ENCODE measurements at places on chromosomes 7 and 10. TPM values are rescaled to one million over a fixed set of nuclear protein-coding genes. Genes with fewer than 3 reads are reported as not detected.
A peak's percentile ranks its signal among the peaks of the same experiment; 100 is the strongest.

- DNase-seq = no peak
Observed at GRCh38 chr10:17219024-17219423, 9.0 kb upstream of the VIM start.

GRCh38 chr7:67522504-67522903 lies 525.9 kb downstream of the TYW1 start:
- no peak for DNase-seq

GRCh38 chr7:2200584-2200980 lies 32.2 kb downstream of the MAD1L1 start:
- DNase-seq = no peak

GRCh38 chr10:43383204-43383971 lies 12.0 kb downstream of the FXYD4 start:
- DNase-seq = no peak

GRCh38 chr7:37510043-37510634 lies 61.5 kb upstream of the ELMO1 start:
- DNase-seq = no peak

DNA sequence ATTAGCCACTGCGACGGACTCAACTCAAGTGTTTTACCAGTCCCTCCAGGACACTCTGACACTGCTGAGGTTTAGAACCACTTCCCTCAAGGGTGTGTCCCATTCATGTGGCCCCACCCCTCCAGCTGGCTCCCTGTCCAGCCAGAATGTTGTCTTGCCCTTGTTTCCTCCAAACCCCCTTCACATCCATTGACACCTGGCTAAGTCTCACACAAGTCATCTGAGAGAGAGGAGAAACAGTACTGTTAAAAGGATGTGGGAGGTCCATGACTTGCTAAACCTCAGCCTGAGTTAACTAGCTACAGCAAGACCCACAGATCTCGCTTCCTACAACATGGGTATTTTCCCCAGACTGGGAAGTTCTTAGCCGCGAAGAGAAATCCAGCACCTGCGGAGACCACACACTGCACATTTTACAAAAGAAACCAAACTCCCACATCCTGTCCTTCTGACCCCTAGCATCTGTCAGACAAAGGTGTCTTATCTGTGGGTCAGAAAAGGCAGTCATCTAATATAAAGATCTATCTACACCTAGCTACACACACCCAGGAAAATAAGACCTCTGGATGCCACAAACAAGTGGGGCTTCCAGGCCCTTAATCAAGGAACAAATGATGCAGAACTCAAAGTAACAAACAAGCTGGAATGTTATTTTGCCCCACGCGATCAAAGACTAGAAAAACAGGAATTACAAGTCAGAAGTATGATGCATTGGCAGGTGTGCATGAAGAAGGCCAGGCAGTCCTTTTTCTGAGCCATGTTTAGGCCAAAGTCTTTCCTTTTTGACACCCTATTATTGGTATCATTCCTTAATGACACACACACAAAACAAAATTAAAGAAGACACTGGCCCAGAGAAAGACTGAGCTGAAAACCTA lies 13.9 kb downstream of the OSBPL3 start:
- peak; percentile 23 for DNase-seq

GRCh38 chr10:51363415-51363814 lies 289.1 kb downstream of the PRKG1 start:
- no peak for DNase-seq

DNA sequence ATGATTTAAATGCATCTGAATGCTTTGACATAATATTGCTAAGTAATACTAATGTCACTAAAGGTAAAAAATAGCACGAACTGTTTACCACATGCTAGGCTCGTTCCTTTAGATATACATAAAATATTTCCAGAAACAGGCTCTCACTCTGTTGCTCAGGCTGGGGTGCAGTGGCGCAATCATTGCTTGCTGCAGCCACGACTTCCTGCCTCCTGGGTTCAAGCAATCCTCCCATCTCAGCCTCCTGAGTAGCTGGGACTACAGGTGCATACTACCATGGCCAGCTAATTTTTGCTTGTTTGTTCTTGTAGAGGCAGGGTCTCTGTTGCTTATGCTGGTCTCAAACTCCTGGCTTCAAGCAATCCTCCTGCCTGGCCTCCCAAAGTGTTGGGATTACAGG lies 183.3 kb downstream of the SGMS1 start:
- DNase-seq = no peak

- DNase-seq = no peak
Observed at GRCh38 chr7:134431815-134432214, 27.1 kb downstream of the AKR1B1 start.

COL17A1 gene
- total RNA-seq = not detected

ADRA2A gene
- total RNA-seq = 0.32 TPM

AGBL3 gene
- 2.3 TPM for total RNA-seq

CLDN4 gene
- total RNA-seq = 0.54 TPM

MBL2 gene
- not detected for total RNA-seq

NEBL gene
- total RNA-seq = 0.74 TPM

All from glutamatergic neuron (in vitro differentiated cells).